ENCODE measurements at places on chromosomes 6 and 20.

- no peak for DNase-seq
These were observed 115.1 kb upstream of the LAMP5 start for GRCh38 chr20:9399322-9399721.

GRCh38 chr20:16014436-16014835 lies 558.8 kb downstream of the KIF16B start:
- DNase-seq: no peak

GRCh38 chr20:63006540-63007359 lies at the start of gene BHLHE23:
Gene BHLHE23 (minus strand): TSS chr20:63006964. CDS start chr20:63006774, 190 bp downstream.
- DNase-seq: no peak

- DNase-seq: peak; percentile 64
These were observed 89.1 kb upstream of the PHACTR3 start for GRCh38 chr20:59515013-59515905.

- DNase-seq: no peak
These were observed 78.5 kb downstream of the NFATC2 start for GRCh38 chr20:51463998-51464397.

DNA sequence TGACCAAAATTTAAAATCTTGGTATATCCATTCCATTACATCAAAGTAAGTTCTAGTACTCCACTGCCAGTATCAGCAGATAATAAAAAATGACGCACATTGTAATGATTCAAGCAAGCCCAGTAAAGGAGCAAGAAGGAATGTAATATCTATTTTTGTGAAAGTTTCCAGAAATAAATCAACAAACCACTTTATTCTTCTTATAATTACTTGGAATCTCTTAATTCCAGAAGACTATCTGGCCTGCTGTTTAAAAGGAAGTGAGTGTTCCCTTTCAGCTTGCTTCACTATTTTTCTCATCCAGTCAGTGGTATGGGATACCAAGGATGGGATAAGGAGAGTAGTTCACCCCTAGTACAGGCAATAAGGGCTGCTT lies 42.2 kb upstream of the DSE start:
- DNase-seq: no peak

DNA sequence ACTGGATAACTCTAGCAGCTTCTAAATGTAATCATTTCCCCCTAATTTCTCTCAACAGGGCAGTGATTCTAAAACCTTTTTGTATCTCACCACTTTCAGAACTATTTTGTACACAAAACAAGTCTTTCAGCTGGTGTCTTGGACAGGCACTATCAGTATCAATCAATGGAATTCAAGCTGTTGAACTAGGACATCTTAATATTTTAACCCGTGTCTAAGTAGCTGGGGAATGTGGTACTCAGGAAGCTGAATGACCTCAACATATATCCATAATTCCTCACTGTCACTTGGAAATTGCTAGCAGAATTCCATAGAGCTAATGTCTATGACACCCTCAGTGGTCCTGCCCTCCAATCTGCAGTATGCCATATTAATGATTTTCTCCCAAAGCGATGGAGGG lies 24.5 kb downstream of the ADAT2 start:
- no peak for DNase-seq
